ENCODE measurements at places on chromosomes 5 and 9.
A peak's percentile ranks its signal among the peaks of the same experiment; 100 is the strongest.

DNA sequence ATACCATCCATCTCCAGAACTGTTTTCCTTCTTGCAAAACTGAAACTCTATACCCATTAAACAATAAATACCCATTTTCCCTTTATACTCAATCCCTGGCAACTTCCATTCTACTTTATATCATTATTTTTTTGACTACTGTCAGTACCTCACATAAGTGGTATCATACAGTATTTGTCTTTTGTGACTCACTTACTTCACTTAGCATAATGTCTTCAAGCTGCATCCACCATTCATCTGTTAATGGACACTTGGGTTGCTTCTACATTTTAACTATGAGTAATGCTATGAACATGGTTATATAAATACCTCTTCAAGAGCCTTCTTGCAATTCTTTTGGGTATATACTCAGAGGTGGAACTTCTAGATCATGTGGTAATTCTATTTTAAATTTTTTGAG, 11.6 kb upstream of the TYRP1 start:
- DNase-seq = no peak

GRCh38 chr9:88041447-88041846, 67.1 kb upstream of the CDK20 start:
- DNase-seq = no peak

DNA sequence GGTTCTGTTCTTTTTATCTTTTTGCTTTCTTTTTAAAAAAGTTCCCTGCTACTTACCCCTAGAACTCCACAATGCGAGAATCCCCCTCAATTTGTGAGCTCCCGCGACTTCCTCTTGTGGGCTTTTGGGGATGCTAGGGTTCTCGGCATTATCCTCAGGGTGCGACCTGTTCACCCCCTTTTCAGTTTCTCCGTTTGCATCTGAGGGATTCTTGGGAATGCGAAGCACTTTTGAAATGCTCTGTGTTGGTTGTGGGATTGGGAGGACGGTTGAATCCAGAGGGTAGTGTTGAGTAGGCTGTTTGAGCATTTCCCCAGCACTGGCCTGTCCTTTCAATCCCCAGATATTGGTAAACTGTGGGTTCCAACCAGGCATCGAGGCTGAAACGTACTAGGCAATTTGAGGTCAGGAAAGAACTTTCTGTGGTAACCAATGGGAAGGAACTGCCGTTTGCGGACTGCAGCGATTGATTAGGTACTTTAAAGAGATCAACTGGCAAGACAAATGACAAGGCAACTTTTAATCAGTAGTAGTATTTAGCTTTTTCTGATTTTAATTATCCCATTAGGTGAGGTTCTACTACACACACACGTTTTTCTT, 415 bp downstream of the XRCC4 start:
- no peak for DNase-seq

DNA sequence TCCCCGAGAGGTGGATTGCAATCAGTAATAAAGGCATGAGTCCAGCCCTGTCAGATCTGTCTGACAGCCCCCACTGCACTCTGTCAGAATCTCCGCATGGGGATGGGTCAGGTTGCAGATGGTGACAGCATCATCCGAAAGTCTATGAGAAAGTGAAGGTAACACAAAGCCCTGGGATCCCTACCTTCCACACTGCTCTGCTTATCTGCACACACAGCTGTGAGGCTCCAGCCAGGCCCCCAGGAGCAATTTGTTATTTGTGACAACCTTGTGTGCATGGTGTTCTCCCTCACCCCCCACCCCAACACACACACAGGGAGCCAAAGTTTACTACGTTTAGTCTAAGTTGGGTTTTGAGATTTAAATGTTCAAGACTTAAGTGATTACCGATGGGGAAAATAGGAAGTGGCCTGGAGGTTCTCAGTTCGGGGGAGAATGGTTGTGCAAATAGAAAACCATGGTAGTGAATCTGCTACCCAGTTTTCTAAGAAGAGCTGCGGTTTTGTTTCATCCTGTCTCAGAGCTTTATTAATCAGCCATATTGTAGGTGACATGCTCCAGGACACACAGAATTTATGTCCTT, 92.7 kb downstream of the SV2C start:
- DNase-seq = peak; percentile 43

GRCh38 chr5:44665101-44665701, 143.5 kb upstream of the MRPS30 start:
- no peak for DNase-seq

DNA sequence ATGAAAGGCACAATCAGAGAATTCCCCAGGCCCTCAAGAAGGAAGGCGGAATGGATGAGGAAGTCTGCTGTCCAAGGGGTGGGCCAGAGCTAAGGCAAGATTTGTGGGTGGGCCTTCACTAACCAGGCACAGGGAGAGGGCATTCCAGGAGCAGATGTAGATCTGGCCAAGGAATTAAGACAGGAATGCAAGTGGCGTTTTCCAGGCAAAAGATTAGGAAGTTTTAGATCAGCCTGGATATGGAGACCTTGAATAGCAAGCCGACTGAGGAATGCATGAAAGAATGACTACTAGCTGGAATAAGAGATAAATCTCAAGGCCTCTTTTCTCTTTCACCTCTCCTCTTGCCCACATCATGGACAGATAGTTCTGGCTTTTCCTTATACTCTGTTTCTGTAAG, 68.5 kb downstream of the GHR start:
- no peak for DNase-seq

DNA sequence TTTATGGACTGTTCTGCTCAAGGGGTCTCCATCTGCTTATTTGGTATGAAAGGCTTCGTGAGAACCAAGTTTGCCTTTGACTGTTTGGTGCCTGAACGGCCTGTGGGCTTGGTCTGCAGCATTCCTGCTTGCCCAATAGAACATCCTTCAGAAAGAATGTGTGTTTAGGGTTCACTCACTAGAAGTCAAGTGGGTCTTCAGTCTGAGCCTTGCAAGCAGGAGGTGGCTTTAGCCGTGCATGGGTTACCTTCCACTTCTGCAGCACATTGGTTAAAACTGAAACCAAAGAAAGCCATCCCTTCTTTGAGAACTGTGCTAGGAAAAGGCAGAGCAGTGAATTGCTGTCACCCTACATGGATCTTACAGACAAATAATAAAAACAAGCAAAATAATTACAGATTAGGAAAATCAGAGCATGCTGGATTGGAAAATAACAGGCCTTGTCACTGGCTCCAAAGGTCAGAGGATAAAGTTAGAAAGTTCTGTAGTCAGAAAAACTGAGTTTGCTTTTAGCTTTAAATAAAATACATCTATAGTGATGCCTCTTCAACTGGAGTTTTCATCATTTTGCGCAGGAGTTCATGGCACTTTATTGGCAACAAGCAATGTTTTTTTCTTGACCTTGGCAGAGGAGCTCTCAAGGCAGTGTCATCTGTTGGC, 16.6 kb downstream of the WWC1 start:
- DNase-seq = no peak

- no peak for DNase-seq
Observed at GRCh38 chr5:57316798-57317327, 143.0 kb downstream of the GPBP1 start.

All from activated T-cell treated with anti-CD3 and anti-CD28 coated beads, Interleukin-2, amount 50 U/mL, for 48 hours (primary cell).